Endodermal cell (in vitro differentiated cells): ENCODE measurements at places on chromosomes 4 and X. TPM values are rescaled to one million over a fixed set of nuclear protein-coding genes. Genes with fewer than 3 reads are reported as not detected.
A peak's percentile ranks its signal among the peaks of the same experiment; 100 is the strongest.

DNA sequence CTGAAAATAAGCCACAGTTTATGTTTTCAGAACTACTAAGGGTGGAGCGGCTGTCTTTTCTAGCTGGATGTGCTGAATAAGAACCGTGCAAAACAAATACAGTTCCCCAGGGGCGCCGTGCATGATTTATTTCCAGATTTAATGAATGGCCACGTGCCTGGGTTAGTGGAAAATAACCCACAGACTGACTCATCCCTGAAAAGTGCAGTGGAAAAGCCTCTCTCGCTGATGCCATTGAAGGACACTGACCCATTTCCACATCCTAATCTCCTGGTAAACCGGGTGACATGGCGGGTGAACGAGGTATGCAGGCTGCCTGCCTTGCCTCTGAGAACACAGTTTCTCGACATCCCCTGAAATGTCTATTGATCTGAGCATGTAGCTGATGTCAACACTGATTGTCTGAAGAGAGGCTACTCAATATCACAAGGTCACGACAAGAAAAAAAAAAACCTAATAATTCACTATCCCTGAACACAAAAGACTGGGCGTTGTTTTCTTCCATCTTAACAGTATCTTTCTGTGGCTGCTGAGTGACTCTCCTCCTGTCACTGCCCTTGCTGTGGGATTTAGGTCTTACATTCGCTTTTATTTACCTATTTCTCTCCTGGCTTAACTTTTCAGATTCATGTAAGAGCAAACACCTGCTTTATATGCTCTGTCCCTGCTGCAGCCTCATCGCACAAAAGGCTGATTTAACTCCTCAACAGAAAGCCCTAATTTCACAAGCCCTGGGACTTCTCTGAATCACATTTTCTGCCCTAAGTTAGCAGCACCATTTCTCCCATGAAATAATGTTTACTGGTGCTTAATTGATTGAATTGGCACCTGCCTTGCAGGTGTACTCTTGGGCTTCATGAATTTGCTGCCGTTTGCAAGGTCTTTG lies 76.9 kb upstream of the SCOC start:
- no peaks in the 10 kb centered on the region for H3K27me3 ChIP-seq
- no peaks in the 10 kb centered on the region for H3K4me1 ChIP-seq
- no peak overlapping the region for H3K27ac ChIP-seq
- DNase-seq: no peak
- no peaks in the 10 kb centered on the region for H3K36me3 ChIP-seq
- H3K4me3 ChIP-seq: no peak overlapping the region

DNA sequence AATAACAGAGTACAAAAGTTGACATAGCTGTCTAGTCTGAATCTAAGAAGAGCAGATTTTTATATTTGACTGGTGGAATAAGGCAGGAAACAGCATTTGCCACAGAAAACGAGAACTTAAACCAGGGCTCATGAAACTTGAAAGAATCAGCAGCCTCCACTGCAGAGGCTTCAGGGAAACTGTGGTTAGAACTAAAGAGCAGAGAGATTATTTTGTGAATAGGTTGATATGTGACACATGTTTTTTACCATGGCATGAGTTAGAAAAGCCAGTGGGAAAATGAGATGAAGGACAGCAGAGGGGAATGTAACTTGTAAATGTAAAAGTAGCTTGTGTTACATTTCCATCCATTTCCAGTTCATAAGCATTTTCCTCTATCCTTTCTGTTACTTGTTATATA lies 63.7 kb upstream of the CAMK2D start:
- H3K36me3 ChIP-seq: no peaks in the 10 kb centered on the region
- H3K4me3 ChIP-seq: no peak overlapping the region
- no peaks in the 10 kb centered on the region for H3K27me3 ChIP-seq
- no peaks in the 10 kb centered on the region for H3K4me1 ChIP-seq

DNA sequence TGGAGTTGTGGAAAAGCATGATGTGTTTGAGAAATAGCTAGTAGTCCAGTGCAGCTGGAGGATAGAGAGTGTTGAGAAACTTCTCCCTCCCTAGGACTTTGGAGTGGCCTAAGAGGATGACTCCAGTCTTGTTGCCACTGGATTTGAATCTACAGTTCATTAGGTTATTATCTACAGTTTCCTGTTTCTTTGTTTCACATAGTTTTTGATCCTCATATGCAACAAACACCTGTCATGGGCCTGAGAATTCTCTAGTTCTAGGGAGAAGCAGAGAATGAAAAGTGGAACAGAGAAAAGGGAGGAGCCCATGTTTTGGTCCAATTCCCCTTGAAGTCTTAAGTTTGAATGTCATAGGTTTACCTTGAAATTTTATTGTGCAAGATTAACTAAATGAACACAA lies 73.6 kb upstream of the TBC1D9 start:
- no peaks in the 10 kb centered on the region for H3K36me3 ChIP-seq
- no peak overlapping the region for H3K4me3 ChIP-seq
- no peaks in the 10 kb centered on the region for H3K27me3 ChIP-seq
- no peak overlapping the region for H3K27ac ChIP-seq
- H3K4me1 ChIP-seq: no peaks in the 10 kb centered on the region

DNA sequence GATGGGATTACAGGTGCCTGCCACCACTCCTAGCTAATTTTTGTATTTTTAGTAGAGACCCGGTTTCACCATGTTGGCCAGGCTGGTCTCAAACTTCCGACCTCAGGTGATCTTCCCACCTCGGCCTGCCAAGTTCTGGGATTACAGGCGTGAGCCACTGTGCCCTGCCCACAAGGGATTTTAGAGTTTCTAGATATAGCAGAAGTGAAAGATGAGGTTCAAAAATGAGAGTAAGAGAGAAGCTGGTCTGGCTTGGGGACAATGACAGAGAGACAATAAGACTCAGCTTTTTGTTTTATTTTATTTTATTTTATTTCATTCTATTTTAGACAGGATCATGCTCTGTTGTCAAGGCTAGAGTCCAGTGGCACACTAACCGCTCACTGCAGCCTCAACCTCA lies 30.6 kb downstream of the TRIM61 start:
- no peaks in the 10 kb centered on the region for H3K36me3 ChIP-seq
- no peaks in the 10 kb centered on the region for H3K27me3 ChIP-seq
- no peak overlapping the region for H3K4me3 ChIP-seq
- H3K27ac ChIP-seq: no peak overlapping the region
- no peaks in the 10 kb centered on the region for H3K4me1 ChIP-seq

DNA sequence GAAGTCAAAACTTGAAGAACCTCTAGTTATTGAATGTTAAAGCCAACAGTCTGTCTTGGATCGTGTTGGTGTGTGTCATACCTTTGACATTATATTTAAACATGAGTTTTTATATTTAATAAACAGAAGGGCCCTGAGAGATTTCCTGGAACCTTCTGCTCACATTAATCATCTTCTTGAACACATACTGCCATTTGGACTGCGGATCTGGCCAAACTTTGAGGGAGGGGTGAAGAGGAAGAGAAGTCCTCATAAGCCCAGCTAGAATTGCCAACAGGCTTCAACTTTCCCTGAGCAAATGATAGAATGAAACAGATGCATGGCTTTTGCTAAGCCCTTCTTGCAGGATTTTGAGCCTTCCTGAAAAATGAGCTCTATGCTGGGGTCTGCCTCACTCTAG lies 27.4 kb downstream of the CCKAR start:
- peaks cover 4% of the 10 kb centered on the region for H3K27me3 ChIP-seq
- no peak overlapping the region for H3K27ac ChIP-seq
- no peak overlapping the region for H3K4me3 ChIP-seq
- H3K36me3 ChIP-seq: no peaks in the 10 kb centered on the region
- no peak for DNase-seq

GRCh38 chrX:145953628-145954027 lies 136.0 kb downstream of the SLITRK2 start:
- no peak for DNase-seq
- H3K27me3 ChIP-seq: no peaks in the 10 kb centered on the region
- no peaks in the 10 kb centered on the region for H3K36me3 ChIP-seq
- H3K4me3 ChIP-seq: no peak overlapping the region
- H3K4me1 ChIP-seq: no peaks in the 10 kb centered on the region

DNA sequence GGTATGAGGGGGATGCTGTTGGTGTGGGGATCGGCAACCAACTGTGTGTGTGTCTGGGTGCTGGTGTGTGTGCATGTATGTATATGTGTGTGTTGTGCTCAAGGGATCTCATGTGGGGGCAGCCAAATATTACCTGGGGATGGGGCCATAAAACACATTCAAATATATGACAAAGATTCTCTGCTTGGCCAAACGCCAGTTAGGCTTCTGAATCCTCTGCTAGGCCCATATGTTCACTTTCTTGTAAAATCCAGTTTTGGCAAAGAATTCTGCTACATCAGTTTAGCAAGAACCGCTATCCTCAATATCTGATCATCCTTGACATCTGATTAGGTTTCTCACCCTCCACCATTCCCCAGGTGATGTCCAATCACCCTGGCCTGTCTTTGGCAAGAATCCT lies 106.6 kb downstream of the RASL11B start:
- H3K4me1 ChIP-seq: no peaks in the 10 kb centered on the region
- no peak for DNase-seq
- H3K4me3 ChIP-seq: no peak overlapping the region
- H3K27me3 ChIP-seq: no peaks in the 10 kb centered on the region

DNA sequence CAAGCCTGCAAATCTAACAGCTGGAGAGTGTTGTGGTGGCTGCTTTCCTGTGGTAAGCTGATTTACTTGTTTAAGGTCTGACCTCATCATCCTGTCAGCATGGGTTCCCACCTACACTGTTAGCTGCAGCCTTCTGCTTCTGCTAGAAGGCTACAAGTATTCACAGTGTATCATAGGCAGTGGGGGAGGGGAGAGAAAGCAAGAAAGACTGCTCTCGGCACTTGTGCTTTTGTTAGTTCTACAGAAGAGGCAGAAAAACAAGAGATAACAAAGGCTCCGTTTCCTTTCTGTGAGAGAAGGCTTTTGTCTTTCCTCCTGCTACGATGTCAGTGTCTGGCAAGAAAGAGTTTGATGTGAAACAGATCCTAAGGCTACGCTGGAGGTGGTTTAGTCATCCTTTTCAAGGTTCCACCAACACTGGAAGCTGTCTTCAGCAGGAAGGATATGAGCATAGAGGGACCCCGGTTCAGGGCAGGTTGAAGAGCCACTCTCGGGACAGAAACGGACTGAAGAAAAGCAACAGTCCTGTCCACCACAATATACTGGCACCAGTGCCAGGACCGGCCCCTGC lies at the start of gene KLHL4:
Gene KLHL4 (plus strand): TSS at position 232 of the 571 bp plus-strand sequence. CDS start 92 bp downstream, at position 324.
- no peaks in the 10 kb centered on the region for H3K27me3 ChIP-seq
- DNase-seq: peak; percentile 89
- H3K27ac ChIP-seq: peak within 1 kb of the TSS; percentile 88
- peak within 1 kb of the TSS; percentile 94 for H3K4me3 ChIP-seq

GRCh38 chr4:57073559-57073958 lies 36.6 kb downstream of the IGFBP7 start:
- H3K4me1 ChIP-seq: no peaks in the 10 kb centered on the region
- no peak overlapping the region for H3K27ac ChIP-seq
- no peak for DNase-seq
- H3K27me3 ChIP-seq: no peaks in the 10 kb centered on the region
- no peak overlapping the region for H3K4me3 ChIP-seq

DNA sequence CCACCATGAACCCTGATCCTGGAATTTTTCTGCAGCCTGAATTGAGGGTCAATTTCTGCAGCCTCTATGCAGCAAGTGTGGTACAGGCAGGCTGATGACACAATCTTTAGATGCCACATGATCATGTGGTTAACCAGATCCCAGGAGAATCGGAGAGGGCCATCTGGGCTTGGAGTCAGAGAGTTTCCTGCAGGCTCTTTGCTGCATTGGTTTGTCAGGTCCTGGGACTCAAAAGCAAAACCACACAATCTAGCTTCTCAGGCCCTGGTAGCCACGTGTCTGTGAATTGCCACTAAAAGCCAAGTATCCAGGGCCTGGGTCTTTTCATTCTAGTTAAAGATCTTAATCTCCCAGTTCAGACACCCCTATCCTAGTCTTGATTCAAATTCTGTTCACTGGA lies 464.5 kb downstream of the BCOR start:
- no peaks in the 10 kb centered on the region for H3K36me3 ChIP-seq
- no peak for DNase-seq
- H3K27ac ChIP-seq: no peak overlapping the region
- H3K4me1 ChIP-seq: no peaks in the 10 kb centered on the region
- H3K27me3 ChIP-seq: no peaks in the 10 kb centered on the region
- H3K4me3 ChIP-seq: no peak overlapping the region

Gene RASGEF1B
- 13.9 to 19.4 TPM (median 15.3 TPM) in 3 replicates for total RNA-seq

Gene ACE2
- total RNA-seq: 0.33 to 1.2 TPM (median 0.73 TPM) in 3 replicates

Gene MAGEA2
- 0.25 TPM in 1 of 3 replicates, not detected in the others for total RNA-seq

Gene CCDC158
- not detected in 2 replicates for total RNA-seq

Gene RAP1GDS1
- 34.0 to 39.7 TPM (median 38.4 TPM) in 3 replicates for total RNA-seq

Gene LARP1B
- 27.0 to 28.3 TPM (median 28.1 TPM) in 3 replicates for total RNA-seq

Gene TGIF2LX
- total RNA-seq: not detected in 3 replicates
